Left hindlimb (tissue), 1 donor: ENCODE measurements at places on chromosomes 3 and 15.
A peak's percentile ranks its signal among the peaks of the same experiment; 100 is the strongest.

- no peak for DNase-seq
These were observed 46.4 kb downstream of the MOBP start for GRCh38 chr3:39513791-39514369.

GRCh38 chr15:98530570-98530969, 117.8 kb upstream of the IGF1R start:
- no peak for DNase-seq

DNA sequence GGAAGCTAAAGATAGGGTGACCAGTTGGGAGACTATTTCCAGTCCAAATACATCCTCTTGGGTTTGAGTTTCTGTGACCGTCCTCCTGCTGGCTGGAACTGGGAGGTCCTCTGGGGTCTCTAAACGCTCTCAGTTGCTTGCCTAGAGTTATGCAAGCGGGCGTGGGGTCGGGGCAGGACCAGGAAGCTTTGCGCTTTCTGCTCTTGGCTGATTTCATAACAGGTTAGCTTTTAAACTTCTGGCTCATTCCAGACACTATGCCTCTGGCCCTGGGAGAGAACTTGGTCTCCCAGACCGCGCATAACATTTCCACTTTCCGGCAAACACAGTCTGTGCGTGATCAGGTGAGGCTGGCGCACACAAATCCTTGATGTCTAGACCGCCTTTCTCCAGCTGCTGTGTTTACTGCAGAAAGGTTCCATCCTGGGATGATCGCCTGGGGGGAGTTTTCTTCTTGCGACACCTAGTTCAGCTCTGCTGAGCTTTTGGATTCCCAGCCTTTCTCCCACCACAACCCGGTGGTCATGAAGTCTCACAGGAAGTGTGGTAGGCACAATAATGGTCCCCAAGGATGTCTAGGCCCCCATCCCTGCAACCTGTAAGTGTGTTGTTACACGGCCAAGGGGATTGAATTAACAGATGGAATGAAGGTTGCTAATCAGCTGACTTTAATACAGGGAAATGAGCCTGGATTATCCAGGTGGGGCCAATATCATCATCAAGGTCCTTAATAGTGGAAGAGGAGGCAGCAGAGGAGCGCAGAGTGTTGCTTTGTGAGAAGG, 23.6 kb upstream of the CGNL1 start:
- no peak for DNase-seq

- DNase-seq: peak; percentile 89
These were observed at the start of gene AGTR1 for GRCh38 chr3:148697306-148698189. AGTR1 (plus strand) TSS chr3:148697903; CDS start chr3:148741036, 43,133 bp downstream.

- no peak for DNase-seq
These were observed 8.6 kb downstream of the ACAA1 start for GRCh38 chr3:38128303-38128655.

DNA sequence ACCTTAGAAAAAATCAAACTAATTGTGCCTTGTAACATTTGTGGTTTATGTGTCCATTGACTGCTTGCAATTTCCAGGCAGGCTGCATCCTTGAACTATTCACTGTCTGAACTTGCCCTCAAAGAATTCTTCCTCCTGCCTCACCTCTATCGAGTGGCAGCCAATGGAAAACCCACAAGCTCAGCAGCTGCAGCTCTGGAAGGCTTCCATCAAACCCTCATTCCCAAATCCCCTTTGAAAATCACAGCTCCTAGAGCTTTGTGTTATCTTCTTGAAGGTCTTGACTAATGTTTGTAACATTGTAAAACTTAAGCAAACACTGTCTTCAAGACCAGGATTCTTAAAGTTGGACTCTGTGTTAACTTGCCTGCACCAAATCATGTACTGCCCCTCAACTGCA, 81.1 kb downstream of the FILIP1L start:
- peak; percentile 40 for DNase-seq

GRCh38 chr3:39808467-39809180, 785 bp upstream of the MYRIP start:
- peak; percentile 40 for DNase-seq

DNA sequence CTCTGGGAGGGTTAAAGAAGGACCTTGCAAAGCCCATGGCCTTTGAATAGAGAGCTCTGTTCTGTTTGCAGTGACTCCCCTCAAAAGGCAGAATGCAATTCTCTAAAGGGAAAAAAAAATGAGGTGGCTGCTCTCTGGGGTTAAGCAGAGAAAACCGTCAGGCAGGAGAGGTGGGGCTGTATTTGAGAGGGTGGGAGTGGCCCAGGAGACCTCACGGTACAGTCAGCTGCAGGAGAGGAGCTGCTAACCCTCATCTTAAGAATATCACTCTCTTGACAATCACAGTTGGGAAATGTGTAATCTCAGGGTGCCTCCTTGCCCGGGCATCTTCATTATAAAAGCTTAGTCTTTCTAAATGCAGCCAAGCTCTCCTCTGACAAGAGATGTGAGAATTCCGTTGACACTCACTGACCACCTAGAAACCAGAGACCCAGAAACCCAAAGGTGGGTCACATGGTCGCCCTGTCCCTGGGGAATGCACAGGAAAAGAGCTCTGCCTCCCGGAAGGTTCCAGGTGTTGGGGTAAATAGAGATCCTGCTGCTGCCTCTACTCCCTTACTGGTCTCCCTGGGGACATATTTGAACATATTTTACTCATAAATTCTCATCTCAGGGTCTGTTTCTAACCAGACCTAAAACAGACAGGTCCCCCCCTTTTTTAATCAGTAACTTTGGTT, 159.1 kb upstream of the CTDSPL start:
- no peak for DNase-seq

GRCh38 chr3:100798012-100798411, 88.7 kb downstream of the TFG start:
- DNase-seq: no peak

DNA sequence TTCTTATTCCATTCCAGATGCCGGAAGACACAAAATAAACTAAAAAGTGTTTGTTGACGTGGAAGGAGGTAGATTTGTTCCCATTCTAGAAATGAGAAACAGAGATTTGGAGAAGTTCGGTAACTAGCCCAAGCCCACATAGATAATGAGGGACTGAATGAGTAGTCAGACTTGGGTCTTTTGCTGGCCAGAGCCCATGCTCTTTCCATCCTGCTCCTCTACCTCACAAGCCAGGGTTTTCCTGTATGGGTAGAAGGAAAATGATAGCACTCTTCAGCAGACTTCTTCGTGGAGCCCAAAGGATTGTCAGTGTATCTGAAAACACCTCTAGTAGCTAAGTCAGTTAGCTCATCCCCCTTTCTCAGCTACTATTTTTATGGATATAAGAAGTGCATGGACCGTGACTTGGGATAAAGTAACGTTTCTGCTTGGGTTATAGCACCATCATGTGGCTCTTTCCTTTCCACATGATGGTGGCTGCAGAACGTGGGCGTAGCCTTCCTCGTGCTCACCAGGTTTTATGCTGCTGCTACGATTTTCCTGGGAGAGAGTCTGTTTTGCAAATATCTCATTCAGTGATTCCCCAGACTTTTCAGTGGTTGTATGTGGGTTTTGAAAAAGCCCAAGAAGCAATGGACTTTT, 84.6 kb downstream of the DGKG start:
- peak; percentile 40 for DNase-seq

DNA sequence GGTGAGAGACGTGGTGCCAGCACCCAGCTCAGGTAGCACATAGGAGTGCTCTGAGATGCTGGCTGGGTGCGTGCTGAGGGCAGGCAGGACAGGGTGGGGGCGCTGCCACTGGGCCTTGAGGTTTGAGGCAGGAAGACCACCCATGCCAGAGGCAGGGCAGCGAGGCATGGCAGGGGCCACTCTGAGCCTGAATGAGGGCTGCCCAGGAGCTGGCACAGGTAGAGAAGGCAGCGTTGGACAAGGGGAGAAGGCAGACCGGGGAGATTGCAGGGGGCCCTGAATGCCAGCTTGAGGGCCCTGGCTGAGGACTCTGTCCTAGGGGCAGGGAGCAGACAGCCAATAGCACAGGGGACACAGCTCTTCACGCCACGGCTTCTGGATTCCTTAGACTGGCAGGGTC, 50.2 kb downstream of the ADAMTS7 start:
- DNase-seq: peak; percentile 12

DNA sequence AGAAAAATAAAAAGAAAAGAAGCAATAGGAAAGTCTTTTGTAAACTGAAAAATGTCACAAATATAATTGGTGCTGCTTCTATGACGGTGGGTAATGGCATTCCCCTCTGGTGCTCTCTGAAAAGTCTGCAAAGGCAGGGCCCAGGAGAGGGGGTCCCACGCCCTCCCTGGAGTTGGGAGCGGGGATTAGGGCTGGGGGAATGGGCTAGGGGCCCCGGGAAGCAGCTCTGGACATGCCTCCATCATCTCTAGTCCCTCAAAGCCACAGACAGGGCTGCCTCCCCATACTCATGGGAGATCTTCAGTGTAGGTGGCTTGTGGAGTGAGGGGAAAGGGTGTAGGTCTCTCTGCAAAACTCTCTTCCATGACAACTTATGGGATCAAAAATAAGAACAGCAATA, 7.8 kb upstream of the RHCG start:
- no peak for DNase-seq

GRCh38 chr15:56783156-56783856, 50.0 kb upstream of the ZNF280D start:
- no peak for DNase-seq
